Stimulated activated CD8-positive, alpha-beta memory T cell treated with anti-CD3 and anti-CD28 coated beads, Interleukin-4, amount 100 ng/mL, for 1 hour (primary cell): ENCODE measurements at places on chromosomes 4 and X.
A peak's percentile ranks its signal among the peaks of the same experiment; 100 is the strongest.

- DNase-seq = no peak
Observed at GRCh38 chrX:130741584-130741983, 161.4 kb downstream of the ENOX2 start.

DNA sequence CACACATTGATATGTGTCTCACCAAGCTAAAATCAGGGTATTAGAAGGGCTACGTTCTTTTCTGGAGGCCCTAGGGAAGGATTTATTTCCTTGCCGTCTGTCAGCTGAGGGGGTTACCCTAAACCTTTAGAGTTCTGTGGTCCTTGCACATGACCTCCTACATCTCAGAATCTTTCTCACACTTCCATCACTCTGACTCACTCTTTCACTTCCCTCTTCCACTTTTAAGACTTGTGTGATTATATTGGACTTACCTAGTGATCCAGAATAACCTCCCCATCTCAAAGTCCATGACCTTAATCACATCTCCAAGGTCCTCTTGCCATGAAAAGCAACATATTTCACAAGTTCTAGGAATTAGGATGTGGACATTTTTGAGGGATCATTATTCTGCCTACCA is 53.6 kb upstream of the FUNDC1 start:
- DNase-seq = no peak

- no peak for DNase-seq
Observed at GRCh38 chr4:136476753-136477152, 1055.5 kb downstream of the PCDH18 start.

DNA sequence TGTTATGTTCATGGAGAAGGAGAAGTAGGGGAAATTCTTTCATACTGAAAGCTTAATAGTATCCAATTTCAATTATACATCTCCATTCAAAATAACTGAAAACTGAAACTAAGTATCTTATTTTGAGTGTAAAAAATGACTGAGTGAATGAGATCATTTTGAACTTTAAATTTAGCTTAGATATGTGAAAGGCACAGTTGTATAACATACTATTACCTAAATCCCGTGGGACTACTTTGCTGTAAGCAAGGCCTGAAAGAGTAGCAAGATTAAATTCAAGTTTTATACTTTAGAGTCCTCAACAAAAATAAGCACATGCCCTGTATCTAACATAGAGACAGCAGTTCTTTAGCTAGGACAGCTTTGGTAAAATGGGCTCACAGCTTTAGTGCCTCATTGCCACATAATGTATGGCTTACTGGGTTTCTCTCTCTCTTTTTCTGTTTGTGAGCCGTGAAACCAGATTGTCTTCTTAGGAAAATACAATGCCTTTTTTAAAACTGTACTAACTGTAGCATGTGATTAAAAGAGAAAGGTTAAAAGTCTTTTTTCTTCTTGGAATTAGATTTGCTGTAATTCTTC is 43.2 kb downstream of the GSTCD start:
- DNase-seq = no peak

GRCh38 chr4:77065382-77065781 is 10.4 kb downstream of the CCNI start:
- DNase-seq = no peak

GRCh38 chr4:122759639-122760310 is 27.3 kb downstream of the BBS12 start:
- no peak for DNase-seq

GRCh38 chrX:130086447-130087206 is 23.7 kb downstream of the ELF4 start:
- DNase-seq = no peak

DNA sequence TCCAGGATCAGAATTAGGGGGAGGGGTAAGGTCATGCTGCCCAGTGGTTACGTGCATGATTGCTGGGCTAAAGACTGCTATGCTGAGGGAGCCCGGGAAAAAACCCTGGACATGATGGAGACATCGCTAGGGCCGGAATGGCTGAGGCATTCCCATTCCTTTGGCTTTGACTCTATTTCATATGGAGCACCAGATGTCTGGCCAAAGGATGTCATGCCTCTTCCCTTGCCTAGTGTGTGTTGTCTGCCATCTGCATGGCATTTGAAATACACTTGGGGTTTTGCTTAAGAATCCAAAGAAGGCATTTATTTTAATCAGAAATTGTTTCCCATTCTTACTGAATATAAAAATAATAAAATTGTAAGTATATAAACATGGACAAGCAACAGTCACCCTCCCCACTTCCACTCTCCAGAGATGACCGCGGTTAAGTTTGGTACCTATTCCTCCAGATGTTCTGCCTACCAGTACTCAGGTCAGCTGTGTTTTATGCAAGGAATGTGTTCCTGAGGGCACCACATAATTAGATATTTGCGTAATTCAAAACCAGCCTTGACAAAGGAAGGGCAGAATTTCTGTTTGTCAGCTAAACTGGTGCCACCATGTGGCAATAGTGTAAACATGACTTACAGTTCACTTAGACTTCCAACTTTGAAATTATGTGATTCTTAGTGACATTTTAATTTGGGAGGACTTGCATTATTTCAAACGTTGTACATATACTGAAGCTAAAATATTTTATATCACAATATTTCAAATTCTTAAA is 105.9 kb downstream of the CT47B1 start:
- DNase-seq = no peak

DNA sequence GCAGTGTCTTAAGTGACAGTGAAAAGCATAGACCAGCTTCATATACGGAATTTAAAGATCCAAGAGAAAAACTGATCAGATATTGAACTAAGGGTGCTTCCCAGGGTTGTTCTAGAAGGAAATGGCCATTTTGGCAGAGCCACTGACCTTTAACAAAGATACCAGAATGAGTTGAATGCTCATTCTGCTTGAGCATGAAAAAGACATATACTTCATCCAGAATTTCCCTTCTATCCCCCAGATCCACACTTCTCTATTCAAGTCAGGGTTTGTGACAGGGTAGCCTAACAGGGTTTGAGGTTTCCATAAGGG is 45.6 kb upstream of the FAM9C start:
- no peak for DNase-seq

GRCh38 chrX:7252013-7252610 is 104.2 kb upstream of the PUDP start:
- no peak for DNase-seq

DNA sequence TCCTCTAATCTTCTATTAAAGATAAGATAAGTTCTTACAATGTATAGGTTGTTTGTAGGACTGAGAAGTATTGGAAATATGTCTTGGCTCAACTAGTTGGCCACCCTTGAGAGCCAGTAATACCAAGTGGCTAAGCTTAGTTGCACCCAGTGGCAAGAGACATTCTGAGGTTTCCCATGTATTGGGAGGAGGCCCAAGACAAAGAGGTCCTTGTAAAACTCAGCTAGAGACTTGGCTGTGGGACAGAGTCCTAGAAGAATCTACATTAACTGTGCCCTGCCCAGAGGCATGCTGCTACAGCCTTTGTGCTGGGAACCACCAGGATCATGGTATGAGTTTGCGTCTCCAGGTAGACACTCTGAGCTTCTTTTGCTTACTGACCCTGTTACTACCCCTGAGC is 41.9 kb upstream of the SLC4A4 start:
- no peak for DNase-seq

- DNase-seq = no peak
Observed at GRCh38 chr4:81359207-81359606, 112.5 kb downstream of the RASGEF1B start.

- DNase-seq = no peak
Observed at GRCh38 chr4:65302145-65302544, 368.1 kb downstream of the EPHA5 start.

GRCh38 chr4:54909961-54910360 is 215.4 kb downstream of the KDR start:
- no peak for DNase-seq

GRCh38 chr4:15805583-15806517 is 27.7 kb downstream of the CD38 start:
- peak; percentile 5 for DNase-seq
